Glutamatergic neuron (in vitro differentiated cells): ENCODE measurements at places on chromosomes 5 and 9.

DNA sequence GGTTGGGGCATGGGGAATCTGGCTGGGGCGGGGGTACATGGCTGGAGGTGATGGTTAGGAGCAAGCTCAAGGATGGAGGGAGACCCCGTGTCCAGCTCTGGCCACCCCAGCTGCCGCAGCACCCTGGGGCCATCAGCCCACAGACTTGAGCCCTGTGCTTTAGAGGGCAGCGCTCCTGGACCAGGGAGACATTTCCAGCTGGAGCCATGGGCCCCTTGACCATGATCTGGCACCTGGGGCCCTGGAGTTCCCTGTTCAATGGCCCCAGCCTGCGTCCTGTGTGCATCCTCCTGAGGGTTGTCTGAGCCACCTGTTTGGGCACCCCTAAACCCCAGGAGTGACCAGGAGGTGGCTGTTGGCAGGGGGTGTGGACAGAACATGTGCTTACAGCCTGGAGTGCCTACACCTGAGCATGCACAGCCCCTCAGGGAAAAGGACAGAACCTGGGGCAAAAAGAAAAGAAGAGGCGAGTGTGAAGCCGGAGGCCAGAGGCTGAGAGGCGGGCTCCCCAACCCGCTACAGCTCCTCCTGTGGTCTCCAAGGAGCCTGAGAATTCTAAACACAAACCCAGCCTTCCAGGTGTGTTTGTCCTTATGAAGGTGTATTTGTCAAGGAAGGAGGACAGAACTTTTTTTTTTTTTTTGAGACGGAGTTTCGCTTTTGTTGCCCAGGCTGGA, 126.7 kb downstream of the C9orf50 start:
- DNase-seq, result no peak

DNA sequence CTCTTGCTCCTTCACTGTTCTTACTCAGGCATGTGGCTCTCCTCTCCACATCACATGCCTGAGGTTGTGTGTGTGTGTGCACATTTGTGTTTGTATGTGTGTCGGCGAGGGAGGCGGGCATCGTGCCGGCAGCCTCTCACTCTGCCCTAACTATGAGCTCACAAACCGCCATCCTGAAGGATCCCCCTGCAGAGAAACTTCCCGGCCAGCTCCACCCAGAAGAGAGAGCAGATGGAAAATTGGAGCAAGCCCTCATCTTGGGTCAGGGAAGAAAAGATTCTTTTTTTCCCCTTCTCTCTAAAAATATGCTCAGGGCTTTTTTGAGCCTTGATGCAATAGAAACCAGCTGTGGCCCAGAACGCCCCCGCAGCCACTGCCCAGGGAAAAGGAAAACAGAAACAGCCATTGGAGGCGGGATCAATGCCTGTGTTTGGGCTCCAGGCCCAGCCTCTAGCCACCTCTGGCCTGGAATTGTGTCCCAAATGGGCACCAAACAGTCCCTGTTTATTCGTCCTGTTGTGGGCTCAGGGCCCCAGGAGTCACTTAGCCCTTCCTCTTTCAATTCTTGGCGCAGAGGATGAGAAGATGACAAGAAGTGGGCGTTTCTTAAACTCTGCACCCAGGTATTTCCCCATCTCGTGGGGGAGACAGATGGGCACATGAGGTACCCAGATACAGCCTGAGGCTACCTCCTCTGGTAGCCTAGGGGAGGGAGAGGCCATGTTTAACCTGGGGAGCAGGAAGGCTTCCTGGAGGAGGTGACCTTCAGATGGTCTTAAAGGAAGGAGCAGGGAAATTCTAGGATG, 151.5 kb downstream of the RGS3 start:
- no peak for DNase-seq

DNA sequence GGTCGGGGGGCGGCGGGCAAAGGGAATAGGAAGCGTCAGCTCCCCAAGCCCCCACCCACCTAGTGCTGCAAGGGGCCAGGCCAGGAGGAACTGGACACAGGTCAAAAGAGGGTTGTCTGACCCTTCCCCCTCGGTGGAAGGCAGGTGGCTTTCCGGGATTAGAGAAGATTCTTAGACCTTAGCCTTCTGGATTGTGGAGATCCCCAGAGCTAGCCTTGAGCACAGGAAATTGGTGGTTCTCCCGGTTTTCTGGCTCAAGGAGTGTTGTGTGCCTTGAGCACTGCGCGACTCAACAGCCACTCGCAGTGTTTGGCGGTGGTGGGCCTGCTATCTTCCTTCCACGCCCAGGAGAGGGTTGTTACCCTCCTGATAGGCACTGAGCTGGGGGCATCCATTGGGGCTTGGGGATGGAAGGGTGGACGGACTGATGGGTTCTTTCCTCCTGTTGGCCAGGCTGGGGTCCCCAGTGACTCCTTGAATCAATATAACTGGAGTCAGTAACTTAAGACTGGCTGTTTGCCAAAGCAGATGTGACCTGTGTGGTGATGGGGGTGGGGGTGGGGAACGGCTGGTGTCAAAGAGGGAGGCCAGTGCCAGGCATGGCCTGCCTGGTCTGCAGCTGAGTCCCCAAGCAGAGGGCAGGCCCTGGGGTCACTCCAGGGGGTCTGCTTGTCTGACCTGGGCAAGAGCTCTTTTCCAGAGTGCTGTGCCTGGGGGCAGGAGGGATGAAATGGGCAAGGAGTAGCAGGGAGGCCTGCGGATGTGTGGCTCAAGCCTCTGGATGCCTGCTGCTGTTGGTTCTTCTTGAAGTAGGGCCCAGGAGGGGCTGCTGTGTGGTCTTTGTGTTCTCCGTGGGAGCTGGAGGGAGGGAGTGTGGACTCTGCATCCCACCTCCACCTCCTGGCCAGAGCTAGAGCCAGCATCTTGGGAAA, 2.1 kb downstream of the FGF18 start:
- DNase-seq, result peak; percentile 45

- DNase-seq, result no peak
Measured at GRCh38 chr5:120682851-120683250, 218.8 kb downstream of the PRR16 start.

DNA sequence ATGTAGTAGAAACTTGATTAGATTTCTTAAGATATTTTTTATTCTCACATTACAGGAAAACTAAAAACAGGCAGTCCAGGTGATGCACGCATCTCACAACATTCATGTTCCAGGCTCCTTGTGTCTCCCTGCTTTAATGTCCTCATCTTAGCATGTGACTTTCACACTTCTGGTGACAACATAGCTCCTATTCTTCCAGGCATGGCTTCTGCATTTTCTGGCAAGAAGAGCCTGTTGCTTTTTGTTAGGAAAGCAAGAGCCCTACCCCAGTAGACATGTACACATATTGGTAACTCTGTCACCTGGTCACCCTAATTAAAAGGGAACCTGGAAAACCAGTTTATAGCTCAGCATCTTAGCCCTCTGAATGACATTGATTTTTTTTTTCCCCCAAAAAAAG, 92.5 kb downstream of the PPIC start:
- DNase-seq, result no peak

GRCh38 chr9:129509533-129509928, 111.4 kb downstream of the C9orf50 start:
- no peak for DNase-seq

- no peak for DNase-seq
Measured at GRCh38 chr5:73088026-73088425, 32.3 kb upstream of the TMEM171 start.

GRCh38 chr5:145925803-145926202, 10.6 kb upstream of the SH3RF2 start:
- no peak for DNase-seq

DNA sequence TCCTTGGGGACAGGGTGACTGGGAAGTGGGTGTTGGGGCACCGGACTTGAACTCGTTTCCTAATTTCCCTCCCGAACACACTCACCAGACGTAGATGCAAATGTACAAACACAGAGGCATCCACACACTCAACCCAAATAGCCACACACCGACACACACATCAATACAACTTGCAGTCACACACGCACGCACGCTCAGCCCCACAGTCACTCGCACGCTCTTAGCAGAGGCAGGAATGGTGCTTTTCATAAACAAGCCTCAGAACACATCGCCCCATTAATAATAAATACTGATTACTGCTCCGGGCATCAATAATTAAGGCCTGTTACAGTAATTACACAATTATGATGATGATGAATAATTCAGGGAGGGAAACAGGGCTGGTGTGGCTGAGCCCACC, 5.7 kb downstream of the BARHL1 start:
- no peak for DNase-seq

DNA sequence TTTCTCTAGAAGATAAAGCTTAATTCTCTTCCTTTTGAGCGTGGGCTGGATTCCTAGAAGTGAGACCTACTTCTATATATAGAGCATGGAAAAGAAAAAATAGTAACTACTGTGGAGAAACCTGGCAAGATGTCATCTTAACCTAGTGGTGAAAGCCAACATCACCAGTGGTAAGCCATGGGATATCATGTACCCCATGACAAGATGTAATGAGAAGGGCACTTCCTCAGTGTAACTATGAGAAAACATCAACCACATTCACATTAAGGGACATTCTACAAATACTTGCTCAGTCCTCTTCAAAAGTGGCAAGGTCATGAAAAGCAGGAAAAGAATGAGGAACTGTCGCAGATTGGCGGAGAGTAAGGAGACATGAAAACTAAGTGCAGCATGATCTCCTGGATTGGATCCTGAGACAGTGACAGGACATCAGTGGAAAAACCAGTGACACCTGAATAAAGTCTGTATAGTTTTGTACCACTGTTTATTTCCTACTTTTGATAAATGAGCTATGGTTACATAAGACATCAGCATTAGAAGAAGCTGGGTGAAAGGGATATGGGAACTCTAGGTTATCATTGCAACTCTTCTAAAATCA, 65.4 kb downstream of the PRRC1 start:
- no peak for DNase-seq

GRCh38 chr5:33611877-33612276, 171.1 kb downstream of the TARS1 start:
- no peak for DNase-seq

GRCh38 chr9:136530461-136531089, 15.3 kb downstream of the NOTCH1 start:
- no peak for DNase-seq

DNA sequence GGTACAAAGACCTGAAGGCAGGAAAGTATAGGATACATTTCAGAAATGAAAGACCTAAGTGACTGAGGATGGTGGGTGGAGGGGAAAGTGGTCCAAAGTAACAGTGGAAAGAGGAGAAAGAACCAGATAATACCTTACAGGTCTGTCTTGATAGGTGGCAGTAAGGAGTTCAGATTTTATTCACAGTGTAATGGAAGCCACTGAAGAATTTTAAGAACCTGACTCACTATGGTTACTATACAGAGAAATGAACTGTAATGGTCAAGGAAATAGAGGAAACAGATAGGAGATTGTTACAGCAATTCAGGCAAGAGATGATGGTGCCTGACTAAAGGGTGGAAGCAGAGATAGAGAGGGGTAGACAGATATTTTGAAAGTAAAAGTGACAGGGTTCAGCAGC, 46.5 kb downstream of the EPB41L4A start:
- no peak for DNase-seq

GRCh38 chr9:132748450-132748849, 78.2 kb downstream of the GTF3C4 start:
- no peak for DNase-seq

GRCh38 chr9:98867429-98868168, 60.1 kb downstream of the GALNT12 start:
- DNase-seq, result no peak

DNA sequence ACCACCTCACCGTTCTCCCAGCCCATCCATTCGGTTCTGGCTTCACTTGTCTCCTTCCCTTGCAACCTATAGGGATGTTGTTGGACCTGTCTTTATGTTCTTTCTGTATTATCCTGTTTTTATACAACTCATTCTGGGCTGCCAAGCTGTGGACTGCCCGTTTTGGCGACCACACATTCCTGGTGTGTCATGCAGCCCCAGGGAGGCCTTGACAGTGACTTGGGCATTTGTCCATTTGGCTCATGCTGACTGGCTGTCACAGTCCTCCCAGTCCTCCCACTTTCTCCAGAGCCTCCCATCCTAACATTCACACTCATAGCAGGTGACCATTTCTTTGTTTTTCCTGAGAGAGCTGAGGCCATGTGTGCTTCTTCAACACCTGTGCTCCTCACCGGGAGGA, 136.4 kb downstream of the SLF1 start:
- no peak for DNase-seq

- no peak for DNase-seq
Measured at GRCh38 chr5:39013938-39014337, 60.3 kb downstream of the RICTOR start.
